ENCODE measurements at places on chromosomes 1 and 21. TPM values are rescaled to one million over a fixed set of nuclear protein-coding genes. Genes with fewer than 3 reads are reported as not detected.

- DNase-seq, result no peak
Observed at GRCh38 chr1:116808200-116808847, 54.1 kb downstream of the CD2 start.

The BCL2L15 gene
- total RNA-seq, result 0.99 TPM

The RGS5 gene
- 20.6 TPM for total RNA-seq

The MAP10 gene
- 2.4 TPM for total RNA-seq

The NBPF10 gene
- 4.1 TPM for total RNA-seq

DNA sequence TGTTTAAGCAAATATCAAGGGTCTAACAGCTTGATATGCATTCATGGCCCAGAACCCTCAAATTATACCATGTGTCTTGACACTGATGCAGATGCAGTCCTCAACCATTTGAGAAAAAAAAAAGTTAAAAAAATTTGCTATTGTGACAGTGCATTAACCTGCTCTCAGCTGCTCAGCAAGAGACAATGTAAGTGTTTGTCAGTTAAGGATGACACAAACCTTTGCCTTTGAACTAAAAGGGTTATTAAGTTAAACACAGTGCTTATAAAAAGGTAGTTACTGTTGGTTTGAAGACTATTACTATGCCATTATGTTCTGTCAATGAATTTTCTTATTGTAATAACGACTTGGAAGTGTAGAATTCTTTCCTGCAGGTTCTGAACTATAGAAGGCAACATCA is 655.6 kb upstream of the NEGR1 start:
- DNase-seq, result no peak

The SERINC2 gene
- total RNA-seq, result 4.4 TPM

The KIAA1614 gene
- 4.5 TPM for total RNA-seq

The BCAR3 gene
- 14.2 TPM for total RNA-seq
